ENCODE measurements at places on chromosomes 5 and 9.

DNA sequence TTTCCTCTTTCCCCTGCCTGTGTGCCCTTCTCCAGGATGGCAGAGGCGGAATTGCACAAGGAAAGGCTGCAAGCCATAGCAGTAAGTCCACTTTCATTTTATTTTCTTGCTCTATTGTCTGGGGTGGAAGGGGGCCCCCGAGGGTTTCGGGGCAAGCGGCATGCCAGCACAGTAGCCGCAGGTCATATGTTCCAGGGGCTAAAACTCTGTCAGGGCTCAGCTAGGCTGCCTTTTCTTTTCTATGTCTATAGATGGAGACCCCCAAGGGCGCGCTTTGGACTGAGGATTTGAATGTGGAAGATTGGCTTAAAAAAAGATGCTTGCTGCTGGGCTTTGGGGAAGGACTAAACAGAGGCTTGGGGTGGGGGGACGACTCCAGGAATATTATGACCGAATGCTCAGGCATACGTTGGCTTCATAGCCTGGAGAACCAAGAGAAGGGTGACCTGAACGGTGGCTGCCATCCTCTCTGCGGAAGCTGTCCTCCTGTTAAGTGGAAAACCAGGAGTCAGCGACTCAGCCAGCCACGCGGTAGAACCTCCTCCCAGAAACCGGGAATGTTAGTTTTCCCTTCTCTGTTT lies 545 bp downstream of the PALM2AKAP2 start:
- peak; percentile 25 for DNase-seq

DNA sequence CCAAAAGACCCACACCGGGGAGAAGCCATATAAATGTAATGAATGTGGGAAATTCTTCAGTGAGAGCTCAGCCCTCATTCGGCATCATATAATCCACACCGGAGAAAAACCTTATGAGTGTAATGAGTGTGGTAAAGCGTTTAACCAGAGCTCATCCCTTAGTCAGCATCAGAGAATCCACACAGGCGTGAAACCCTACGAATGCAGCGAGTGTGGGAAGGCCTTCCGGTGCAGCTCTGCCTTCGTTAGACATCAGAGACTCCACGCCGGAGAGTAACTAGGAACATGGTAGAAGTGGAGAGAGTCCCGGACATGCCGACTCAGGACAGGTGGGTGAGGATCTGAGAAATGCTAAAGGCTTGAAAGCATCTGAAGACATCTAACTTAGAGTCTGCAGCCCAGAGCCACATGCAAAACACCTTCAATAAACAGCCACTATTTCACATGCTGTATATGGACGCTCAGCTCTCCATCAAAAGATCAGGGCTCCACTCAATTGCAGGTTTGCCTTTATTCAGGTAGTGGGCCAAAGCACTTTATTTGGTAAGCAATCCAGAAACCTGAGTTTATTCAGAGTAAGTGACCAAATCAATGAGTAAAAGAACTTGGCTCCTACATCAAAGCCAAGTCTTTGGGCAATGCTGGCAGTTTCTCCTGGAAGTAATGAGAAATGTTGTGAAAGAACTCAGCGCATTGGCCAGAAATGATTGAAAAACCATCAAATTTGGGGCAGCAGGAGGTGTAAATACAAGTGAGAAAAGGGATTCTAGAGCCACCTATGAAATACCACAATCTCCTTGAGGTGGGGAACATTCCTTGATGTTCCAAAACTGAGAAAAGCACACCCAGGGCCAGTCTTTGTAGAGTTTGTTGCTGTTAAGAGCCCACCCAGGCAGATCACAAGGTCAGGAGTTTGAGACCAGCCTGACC lies 6.0 kb downstream of the RPL12 start:
- DNase-seq = no peak

GRCh38 chr5:142828797-142829535 lies 58.8 kb downstream of the ARHGAP26 start:
- DNase-seq = no peak

GRCh38 chr5:124952566-124952965 lies 206.1 kb upstream of the ZNF608 start:
- DNase-seq = no peak

- DNase-seq = no peak
Observed at GRCh38 chr9:23556459-23556858, 269.6 kb downstream of the ELAVL2 start.

DNA sequence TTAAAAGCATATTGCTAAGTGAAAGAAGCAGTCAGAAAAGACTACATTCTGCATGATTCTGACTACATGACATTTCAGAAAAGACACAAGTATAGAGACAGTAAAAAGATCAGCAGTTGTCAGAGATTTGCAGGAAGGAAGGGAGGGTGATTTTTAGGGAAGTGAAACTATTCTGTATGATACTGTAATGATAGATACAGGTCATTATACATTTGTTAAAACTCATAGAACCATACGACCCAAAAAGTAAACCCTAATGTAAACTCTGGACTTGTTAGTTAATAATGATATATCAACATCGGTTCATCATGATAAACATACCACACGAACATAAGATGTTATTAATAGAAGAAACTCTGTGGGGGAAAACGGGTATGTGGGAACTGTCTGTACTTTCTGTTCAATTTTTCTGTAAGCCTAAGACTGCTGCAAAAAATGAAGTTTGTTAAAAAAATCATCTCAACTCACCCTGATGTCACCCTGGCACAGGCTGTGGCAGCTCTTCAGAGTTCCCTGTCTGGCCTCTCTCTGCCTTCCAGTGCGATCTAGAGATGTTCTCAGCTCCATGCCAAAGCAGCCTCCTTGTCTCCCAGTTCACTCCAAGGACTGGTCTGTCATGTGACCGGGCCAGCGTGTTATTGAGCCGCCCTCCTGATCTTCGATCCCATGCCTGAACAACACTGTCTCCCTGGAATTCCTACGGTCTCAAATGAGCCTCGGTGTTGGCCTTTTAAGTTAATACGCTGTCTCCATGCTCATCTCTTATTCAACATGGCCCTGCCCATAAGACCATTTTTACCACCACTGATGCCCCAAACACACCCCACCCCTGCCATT lies 35.4 kb downstream of the PRLR start:
- DNase-seq = no peak

GRCh38 chr5:40080191-40080590 lies 599.5 kb upstream of the PTGER4 start:
- DNase-seq = no peak

DNA sequence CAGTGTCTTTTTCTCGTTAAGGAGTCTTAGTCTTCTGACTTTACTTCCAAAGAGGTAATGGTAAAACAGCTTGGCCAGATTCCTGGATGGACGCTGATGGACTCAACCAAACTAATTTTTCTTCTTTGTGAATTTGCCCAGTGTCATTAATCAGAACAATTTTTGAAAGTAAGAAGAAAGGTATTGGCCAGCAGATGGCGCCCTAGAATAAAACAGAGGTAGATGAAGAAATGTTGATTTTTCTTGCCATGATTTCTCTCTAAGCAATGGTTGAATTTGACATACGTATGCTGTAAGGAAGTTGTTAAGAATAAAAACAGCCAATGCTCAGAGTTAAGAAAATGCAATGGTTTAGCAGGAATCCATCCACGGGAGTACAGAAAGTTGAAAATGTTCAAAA lies 500.0 kb downstream of the DIRAS2 start:
- DNase-seq = peak; percentile 3

GRCh38 chr9:2496169-2496568 lies 125.4 kb upstream of the VLDLR start:
- DNase-seq = no peak

DNA sequence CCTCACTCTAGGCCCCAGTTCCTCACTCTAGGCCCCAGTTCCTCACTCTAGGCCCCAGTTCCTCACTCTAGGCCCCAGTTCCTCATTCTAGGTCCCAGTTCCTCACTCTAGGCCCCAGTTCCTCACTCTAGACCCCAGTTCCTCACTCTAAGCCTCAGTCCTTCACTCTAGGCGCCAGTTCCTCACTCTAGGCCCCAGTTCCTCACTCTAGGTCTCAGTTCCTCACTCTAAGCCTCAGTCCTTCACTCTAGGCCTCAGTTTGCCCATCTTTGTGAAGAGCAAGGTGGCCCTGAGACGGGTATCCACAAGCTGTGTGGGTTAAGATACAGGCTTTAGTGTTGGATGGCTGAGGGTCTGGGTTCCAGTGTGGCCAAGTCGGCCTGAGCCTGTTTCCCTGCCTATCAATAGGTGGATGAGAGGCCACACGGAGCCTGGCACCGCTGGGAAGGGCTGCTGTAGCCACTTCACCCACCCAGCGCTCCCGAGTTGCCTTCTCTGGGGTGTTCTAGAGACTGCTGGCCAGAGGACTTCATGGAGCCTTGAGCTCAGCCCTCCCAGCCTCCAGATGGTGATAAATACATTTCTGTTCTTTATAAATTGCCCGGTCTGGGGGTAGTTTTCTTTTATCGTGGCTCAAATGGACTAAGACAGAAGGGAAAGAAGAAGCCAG lies 150.2 kb downstream of the RXRA start:
- no peak for DNase-seq

- DNase-seq = no peak
Observed at GRCh38 chr5:137563301-137563645, 64.1 kb upstream of the SPOCK1 start.

DNA sequence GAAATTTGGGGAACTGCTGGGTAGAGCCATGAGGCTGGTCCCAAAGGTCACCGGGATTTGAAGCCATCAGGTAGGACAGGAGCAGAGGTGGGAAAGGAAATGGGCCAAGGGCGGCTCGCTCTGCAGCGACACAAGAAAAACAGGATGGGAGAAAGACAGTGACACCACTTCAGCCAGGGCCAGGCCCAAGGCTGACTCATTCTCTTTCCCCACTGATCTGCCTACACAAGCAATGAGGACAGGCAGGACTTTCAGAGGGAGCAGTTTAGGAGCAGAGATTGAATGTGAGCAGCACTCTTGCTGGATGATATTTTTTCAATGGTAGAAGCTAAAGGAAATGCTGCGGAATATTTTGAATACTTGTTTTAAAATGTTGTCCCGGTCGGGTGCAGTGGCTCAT lies 3.5 kb downstream of the RUFY1 start:
- DNase-seq = peak; percentile 51

DNA sequence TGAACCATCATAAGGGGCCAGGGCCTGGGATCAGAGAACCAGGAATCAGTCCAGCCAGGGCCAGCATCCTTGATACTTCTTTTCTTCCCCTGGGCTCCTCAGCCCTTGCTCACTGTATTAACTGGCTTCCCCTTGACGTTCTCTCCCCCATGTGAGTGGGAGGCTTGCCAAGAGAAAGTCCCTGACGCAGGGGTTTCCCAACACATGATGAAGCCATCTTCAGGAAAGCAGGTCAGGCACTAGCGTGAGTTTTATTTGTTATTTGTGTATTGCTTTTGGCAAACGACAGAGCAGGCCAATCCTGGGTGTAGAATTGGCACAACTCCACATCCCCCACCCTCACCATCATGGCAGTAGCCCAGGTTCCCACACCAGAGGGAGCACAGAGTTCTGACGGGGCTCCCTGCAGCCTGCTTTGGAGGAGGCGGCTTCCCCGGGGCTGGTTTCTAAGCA lies 165.5 kb upstream of the NFIL3 start:
- DNase-seq = no peak

- DNase-seq = no peak
Observed at GRCh38 chr5:39779831-39780230, 355.1 kb upstream of the DAB2 start.

- no peak for DNase-seq
Observed at GRCh38 chr5:126274076-126274762, 149.0 kb upstream of the GRAMD2B start.

- DNase-seq = no peak
Observed at GRCh38 chr5:1445313-1445688, at the start of gene SLC6A3. SLC6A3 (minus strand) TSS chr5:1445440; CDS start chr5:1443197, 2,243 bp downstream.

GRCh38 chr9:28073270-28073669 lies 500.0 kb upstream of the C9orf72 start:
- DNase-seq = no peak

DNA sequence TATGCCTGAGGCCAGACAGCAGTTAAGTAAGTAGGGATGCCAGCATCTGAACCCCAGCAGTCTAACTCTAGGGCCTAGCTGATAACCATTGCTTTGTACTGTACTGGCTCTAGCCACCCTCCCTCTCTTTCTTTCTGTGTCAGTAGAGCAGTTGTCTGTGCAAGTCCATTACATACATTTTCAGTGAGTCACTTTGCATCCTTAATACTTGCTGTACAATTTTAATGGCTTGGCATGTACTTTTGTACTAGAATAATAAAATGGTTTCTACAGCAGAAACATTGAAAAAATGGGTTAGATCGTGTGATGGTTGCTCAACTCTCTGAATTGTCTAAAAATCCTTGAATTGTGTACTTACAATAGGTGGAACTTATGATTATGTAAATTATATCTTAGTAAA lies 1.5 kb upstream of the TTC39B start:
- DNase-seq = peak; percentile 79

Measured in HCEC 1CT (cell line).